Right atrium auricular region (tissue), 2 donors: ENCODE measurements at places on chromosomes 13 and 19. TPM values are rescaled to one million over a fixed set of nuclear protein-coding genes. Genes with fewer than 3 reads are reported as not detected.

Gene APOC4
- total RNA-seq: not detected

Gene CDX2
- not detected for total RNA-seq

Gene PRR20B
- not detected for total RNA-seq

Gene FGF9
- total RNA-seq: 3.2 TPM

GRCh38 chr13:23724196-23724970 is 154.2 kb downstream of the TNFRSF19 start:
- no peak for DNase-seq

DNA sequence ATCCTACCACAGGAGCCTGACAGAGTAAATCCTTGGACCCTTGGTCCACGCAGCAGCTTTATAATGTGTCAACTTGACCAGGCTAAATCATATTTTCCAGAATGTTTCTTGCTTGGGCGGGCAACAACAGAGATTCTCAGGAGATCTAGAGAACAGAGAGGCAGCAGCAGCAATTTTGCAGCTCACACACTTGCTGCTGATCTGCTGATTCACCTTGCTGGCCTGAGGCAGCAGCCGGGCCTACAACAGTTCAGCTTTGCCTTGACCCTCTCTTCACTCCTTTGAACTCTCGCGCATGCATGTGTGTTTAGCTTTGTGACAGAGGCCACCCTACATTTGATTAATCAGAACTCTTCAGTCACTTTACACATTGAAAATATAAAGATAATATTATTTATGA is 159.3 kb downstream of the UGGT2 start:
- no peak for DNase-seq

DNA sequence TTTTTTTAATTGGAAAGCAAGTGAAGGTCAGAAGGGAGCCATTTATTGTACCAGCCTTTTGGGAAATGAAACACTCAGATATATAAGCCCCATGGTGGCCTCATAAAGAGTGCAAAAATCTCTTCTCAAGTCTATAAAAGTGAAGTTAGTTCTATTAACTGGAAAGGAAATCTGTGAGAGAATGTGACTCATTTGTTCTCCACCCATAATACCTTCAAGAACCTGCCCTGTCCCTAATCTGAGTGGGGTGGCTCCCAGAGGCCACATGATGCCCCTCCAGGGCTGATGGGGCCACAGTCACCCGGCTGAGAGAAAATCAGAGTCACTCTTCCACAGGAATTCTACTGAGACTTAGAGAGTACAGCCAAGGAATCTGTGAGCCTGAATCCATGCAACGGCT is 65.8 kb upstream of the SERP2 start:
- no peak for DNase-seq

- DNase-seq: no peak
These were observed 567 bp upstream of the CTU1 start for GRCh38 chr19:51108805-51109146.

- no peak for DNase-seq
These were observed 10.6 kb upstream of the RETN start for GRCh38 chr19:7658219-7658686.

GRCh38 chr13:103517066-103517767 is 451.0 kb upstream of the SLC10A2 start:
- DNase-seq: no peak

- no peak for DNase-seq
These were observed 526.2 kb downstream of the UQCRFS1 start for GRCh38 chr19:28686756-28687155.

- no peak for DNase-seq
These were observed 19.3 kb downstream of the RUBCNL start for GRCh38 chr13:46367617-46368327.

GRCh38 chr13:28568286-28568685 is 73.4 kb upstream of the FLT1 start:
- DNase-seq: peak; percentile 73

GRCh38 chr13:112813552-112813951 is 123.7 kb downstream of the ATP11A start:
- no peak for DNase-seq

- no peak for DNase-seq
These were observed 53.0 kb upstream of the GPC6 start for GRCh38 chr13:93173654-93174053.

GRCh38 chr13:98207416-98207815 is 30.3 kb upstream of the RNF113B start:
- DNase-seq: no peak

GRCh38 chr13:48741377-48741776 is 87.6 kb downstream of the CYSLTR2 start:
- no peak for DNase-seq

- no peak for DNase-seq
These were observed 4.5 kb upstream of the RAB3A start for GRCh38 chr19:18208098-18208951.

- no peak for DNase-seq
These were observed 764 bp downstream of the MIR17HG start for GRCh38 chr13:91347996-91348905.

- DNase-seq: no peak
These were observed 479.1 kb downstream of the SUCLA2 start for GRCh38 chr13:47521890-47522487.
